Stimulated activated CD4-positive, alpha-beta T cell treated with anti-CD3 and anti-CD28 coated beads, Interleukin-12 subunit alpha, Interleukin-12 subunit beta, amount 100 ng/mL, for 24 hours (primary cell): ENCODE measurements at places on chromosomes 5 and 9.

- no peak for DNase-seq
Observed at GRCh38 chr9:115088860-115089259, 29.1 kb downstream of the TNC start.

DNA sequence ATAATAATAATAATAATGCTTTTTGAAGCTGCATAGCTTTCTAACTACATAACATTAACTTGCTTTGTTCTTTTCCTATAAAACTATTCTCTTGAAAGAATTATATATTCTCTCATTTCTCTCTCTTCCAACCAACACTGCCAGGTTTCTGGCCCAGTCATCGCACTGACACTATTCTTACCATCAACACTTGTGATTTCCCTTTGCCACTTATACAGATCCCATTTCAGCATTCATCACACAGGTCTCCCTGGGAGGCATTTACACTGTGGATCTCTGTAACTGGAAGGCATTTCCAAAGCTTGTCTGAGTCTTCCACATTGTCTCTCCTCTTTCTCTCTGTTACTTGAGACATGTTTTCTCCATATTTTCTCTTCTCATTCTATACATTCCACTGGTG lies 777.8 kb upstream of the ACO1 start:
- DNase-seq = no peak

GRCh38 chr9:4160249-4160648 lies 139.6 kb downstream of the GLIS3 start:
- DNase-seq = no peak

GRCh38 chr5:10543585-10544040 lies 20.3 kb upstream of the ANKRD33B start:
- no peak for DNase-seq

GRCh38 chr5:67200809-67201562 lies 4.4 kb upstream of the CD180 start:
- DNase-seq = no peak

GRCh38 chr5:136420168-136420898 lies 55.0 kb upstream of the TRPC7 start:
- DNase-seq = no peak
